ENCODE measurements at places on chromosomes 7 and 10. TPM values are rescaled to one million over a fixed set of nuclear protein-coding genes. Genes with fewer than 3 reads are reported as not detected.

Gene RBP3
- not detected for total RNA-seq

Gene LIPN
- not detected for total RNA-seq

Gene PRSS2
- total RNA-seq: not detected

Gene INMT
- 0.16 TPM for total RNA-seq

Gene VAX1
- 1.2 TPM for total RNA-seq

Gene SPDYE2
- not detected for total RNA-seq

Gene RTKN2
- total RNA-seq: 7.5 TPM

Gene PHYH
- total RNA-seq: 9.8 TPM

Gene OR2A1
- total RNA-seq: not detected

Gene ADIRF
- total RNA-seq: not detected

Gene GNAT3
- not detected for total RNA-seq

Gene NOS3
- 0.78 TPM for total RNA-seq

Gene CPXM2
- 0.16 TPM for total RNA-seq

Gene GOLGA7B
- total RNA-seq: 11.9 TPM

Gene SPAG6
- 1.2 TPM for total RNA-seq

Gene TYW1B
- 1.9 TPM for total RNA-seq

Gene OR2AE1
- total RNA-seq: not detected

Gene TEX47
- not detected for total RNA-seq

Gene WNT8B
- not detected for total RNA-seq

Gene RAPGEF5
- 81.4 TPM for total RNA-seq
